ENCODE measurements at places on chromosomes 16 and 17.

DNA sequence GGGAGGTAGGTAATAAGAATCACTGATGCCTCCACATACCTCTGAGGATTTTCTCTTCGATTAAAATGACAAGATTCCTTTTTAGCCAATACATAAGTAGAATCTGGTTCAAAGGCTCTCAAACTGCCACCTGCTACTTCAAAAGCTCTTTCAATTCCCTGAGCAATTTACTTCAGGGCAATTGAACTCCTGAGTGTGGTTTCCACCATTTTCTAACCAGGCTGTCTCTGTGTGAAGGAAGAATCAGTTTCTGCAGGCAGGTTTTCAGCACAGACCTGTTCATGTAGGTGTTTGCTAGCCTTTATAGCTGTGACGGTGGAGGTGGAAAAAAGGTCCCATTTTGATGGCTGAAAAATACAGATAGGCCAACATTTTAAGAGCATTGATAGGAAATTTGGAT, 18.2 kb upstream of the HS3ST3B1 start:
- peaks cover 41% of the 10 kb centered on the region for H3K27me3 ChIP-seq
- H3K4me3 ChIP-seq = no peak overlapping the region
- H3K4me1 ChIP-seq = no peaks in the 10 kb centered on the region
- H3K27ac ChIP-seq = no peak overlapping the region

- H3K27ac ChIP-seq = no peak overlapping the region
- H3K36me3 ChIP-seq = peaks cover 3% of the 10 kb centered on the region
- H3K4me1 ChIP-seq = peaks cover under 1% of the 10 kb centered on the region
- H3K27me3 ChIP-seq = no peaks in the 10 kb centered on the region
- H3K4me3 ChIP-seq = no peak overlapping the region
- DNase-seq = no peak
Observed at GRCh38 chr17:60361889-60362288, 30.0 kb downstream of the USP32 start.

DNA sequence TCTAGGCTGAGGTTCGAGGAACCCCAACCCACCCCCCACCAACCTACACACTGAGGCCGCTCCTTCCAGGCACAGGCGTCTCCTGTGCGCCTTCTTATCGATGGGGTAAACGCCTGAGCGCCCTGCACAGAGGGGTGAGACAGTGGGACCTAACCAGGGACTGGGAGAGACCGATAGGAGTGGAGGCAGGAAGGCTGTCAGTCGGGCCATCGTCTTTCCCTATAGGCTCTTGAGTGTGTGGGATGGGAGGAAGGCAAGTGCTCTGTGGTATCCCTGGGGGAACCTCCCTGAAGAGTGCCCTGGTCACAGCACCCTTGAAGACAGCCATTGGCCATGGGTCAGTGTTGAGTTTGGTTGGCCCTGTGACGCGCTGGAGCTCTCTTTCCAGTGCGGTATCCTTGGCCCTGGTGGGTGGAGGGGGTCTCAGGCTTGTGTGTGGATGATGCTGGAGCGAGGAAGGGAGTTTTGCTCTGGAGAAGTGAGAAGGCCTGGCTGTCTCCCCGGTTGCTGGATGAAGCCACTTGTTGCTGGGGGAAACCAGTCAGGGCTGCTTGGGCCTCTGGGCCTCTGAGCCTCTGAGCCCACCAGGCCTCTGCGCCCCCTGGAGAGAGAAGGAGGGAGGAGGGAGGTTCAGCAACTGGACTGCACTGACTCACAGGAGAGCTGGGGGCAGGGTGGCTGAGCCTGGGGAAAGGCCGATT, 1.7 kb downstream of the GPRC5C start:
- H3K4me3 ChIP-seq = peak overlapping the region; percentile 13
- peaks cover 21% of the 10 kb centered on the region for H3K4me1 ChIP-seq
- DNase-seq = no peak

DNA sequence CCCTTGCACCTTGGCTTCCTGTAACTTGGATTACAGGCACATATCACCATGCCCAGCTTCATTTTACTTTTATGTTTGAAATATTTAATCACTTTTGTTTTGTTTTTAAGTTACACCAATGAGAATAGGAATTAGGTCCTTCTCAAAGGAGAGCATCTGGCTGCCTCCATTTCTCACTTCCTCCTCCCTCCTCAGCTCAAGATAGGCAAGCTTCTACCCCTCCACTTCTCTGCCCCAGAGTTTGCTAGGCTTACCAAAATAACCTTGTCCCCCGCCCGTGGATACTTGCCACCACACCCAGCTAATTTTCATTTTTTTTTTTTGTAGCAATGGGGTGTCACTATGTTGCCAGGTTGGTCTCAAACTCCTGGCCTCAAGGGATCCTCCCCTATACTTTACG, 17.9 kb downstream of the GABARAPL2 start:
- H3K36me3 ChIP-seq = peaks cover 18% of the 10 kb centered on the region
- H3K4me3 ChIP-seq = peak overlapping the region; percentile 19
- no peaks in the 10 kb centered on the region for H3K27me3 ChIP-seq
- DNase-seq = no peak
- peak overlapping the region; percentile 65 for H3K27ac ChIP-seq

DNA sequence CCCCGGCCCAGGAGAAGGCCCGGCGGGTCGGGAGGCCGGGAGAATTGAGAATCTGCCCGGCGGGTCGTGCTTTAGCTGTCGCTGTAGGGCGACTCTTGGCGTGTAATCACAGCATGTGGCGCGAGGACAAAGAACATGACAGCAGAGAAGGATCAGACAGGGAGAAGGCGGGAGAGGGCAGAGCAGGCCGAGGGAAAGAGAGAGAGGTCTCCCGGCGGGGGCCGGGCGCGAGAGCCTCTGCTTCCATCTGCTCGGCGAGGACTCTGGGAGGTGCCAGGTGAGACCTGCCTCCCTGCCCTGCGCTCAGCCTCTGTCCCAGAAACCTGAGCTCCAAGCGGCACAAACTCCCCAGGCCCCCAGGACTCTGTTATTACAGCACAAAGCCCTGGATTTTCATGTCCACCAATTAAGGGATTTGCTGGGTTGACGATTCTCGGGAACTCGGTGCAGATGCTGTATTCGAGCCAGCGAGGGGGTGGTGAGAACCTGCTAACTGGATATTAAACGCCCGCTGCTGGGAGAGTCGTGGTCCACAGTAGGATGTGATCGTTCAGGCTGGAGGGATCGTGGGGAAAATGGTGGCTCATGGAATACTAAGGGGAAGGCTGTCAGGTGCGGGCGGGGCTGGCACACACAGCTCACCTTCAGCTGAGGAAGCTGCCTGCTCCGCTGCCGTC, 172.0 kb upstream of the CIBAR2 start:
- H3K27me3 ChIP-seq = peaks cover 1% of the 10 kb centered on the region
- no peak overlapping the region for H3K27ac ChIP-seq
- no peaks in the 10 kb centered on the region for H3K36me3 ChIP-seq
- no peaks in the 10 kb centered on the region for H3K4me1 ChIP-seq
- no peak overlapping the region for H3K4me3 ChIP-seq
- DNase-seq = no peak

GRCh38 chr17:74125156-74125555, 78.3 kb upstream of the RPL38 start:
- H3K4me1 ChIP-seq = no peaks in the 10 kb centered on the region
- no peaks in the 10 kb centered on the region for H3K36me3 ChIP-seq
- no peak for DNase-seq
- no peak overlapping the region for H3K4me3 ChIP-seq

- peaks cover 79% of the 10 kb centered on the region for H3K4me1 ChIP-seq
- DNase-seq = no peak
- peak overlapping the region; percentile 70 for H3K4me3 ChIP-seq
- peak overlapping the region; percentile 90 for H3K27ac ChIP-seq
- H3K36me3 ChIP-seq = no peaks in the 10 kb centered on the region
Observed at GRCh38 chr16:85869785-85870558, 29.0 kb upstream of the IRF8 start.

DNA sequence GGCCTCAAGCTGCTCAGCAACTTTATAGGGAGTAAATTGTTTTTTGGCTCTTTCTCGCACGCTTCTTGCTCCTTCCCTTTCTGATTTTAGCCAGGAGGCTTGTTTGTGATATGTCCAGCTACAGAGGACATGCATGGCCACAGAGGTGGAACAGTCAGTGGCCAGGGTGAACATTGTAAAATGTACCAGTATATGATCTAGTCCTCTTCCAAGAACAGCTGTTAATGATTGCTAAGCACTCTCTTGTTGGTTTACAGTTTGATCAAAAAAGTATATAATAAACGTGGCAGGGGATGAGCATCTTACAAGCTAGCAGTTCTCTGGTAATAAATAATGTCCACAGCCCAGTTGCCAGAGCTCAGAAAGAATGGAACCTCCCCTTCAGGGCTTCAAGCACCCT, 461.7 kb upstream of the DYNLRB2 start:
- H3K27me3 ChIP-seq = no peaks in the 10 kb centered on the region
- H3K36me3 ChIP-seq = no peaks in the 10 kb centered on the region
- H3K27ac ChIP-seq = no peak overlapping the region
- H3K4me1 ChIP-seq = no peaks in the 10 kb centered on the region
- no peak for DNase-seq

DNA sequence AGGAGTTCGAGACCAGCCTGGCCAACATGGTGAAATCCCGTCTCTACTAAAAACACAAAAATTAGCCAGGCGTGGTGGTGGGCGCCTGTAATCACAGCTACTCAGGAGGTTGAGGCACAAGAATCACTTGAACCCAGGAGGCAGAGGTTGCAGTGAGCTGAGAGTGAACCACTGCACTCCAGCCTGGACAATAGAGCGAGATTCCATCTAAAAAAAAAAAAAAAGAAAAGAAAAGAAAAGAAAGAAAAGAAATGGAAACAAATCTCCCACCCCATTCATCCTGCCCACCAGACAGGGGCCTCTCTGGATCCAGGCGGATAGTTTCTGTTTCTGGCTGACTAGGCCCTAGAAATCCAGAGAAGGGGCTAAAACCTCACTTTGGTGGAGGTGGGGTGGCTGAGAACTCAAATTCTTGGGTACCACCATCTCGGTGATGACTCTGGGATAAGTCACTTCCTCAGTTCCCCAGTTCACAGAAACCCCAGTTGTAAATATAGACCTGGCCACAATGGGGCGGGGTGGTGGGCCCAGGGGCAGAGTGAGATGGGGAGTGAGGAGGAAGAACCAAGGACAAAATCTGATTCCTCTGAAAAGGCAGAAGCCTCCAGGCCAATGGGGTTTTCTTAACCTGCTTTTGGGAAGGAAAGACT, 22.2 kb downstream of the SOCS1 start:
- H3K36me3 ChIP-seq = no peaks in the 10 kb centered on the region
- H3K27me3 ChIP-seq = no peaks in the 10 kb centered on the region
- H3K27ac ChIP-seq = peak overlapping the region; percentile 61
- DNase-seq = no peak
- H3K4me1 ChIP-seq = peaks cover 41% of the 10 kb centered on the region

Measured in activated B cell treated with CpG ODN at 0.5 μM for 24 hours (primary cell).